CD4-positive, alpha-beta T cell treated with Interleukin-6 at 100 ng/mL for 8 hours (primary cell): ENCODE measurements at places on chromosomes 6 and 20.

DNA sequence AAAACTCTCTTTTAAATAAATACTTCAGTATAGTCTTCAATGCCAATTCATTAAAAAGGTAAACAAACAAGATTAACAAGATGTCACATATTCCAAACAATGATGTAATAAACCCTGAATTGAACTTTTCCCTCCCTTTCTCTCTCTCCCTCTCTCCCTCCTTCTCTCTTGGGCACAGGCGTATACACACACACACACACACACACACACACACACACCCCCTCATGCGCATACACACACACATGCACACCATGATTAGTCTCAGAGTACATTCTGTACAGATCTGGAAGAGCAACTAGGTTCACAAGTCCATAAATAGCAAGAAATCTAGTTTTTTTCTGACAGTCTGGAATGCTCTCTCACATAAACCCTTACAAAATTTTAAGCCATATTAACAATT lies 128.3 kb downstream of the DST start:
- no peak for DNase-seq

- DNase-seq, result no peak
Observed at GRCh38 chr20:40476461-40476860, 212.6 kb downstream of the MAFB start.

- peak; percentile 17 for DNase-seq
Observed at GRCh38 chr6:6749702-6750491, 161.4 kb downstream of the LY86 start.

GRCh38 chr20:48326434-48326691 lies 501.4 kb downstream of the PREX1 start:
- DNase-seq, result no peak

- DNase-seq, result no peak
Observed at GRCh38 chr6:158418501-158418900, 106.2 kb downstream of the TULP4 start.

DNA sequence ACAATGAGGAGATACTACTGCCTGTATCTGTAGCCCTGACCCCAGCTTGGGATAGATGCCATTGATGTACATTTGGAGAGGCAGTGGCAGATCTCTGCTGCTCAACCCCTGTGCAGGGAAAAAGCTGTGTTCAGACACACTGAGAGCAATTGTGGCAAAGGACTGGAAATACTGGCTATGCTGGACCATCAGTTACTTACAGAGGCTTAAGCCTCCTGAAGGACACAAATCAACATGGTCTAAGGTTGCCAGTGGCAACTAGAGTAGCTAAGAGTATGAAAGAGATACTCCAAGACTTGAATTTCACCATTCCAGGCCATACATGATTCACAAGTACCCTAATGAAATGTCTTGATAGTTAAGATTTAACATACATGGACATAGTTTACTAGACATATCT lies 32.4 kb upstream of the ENPP4 start:
- no peak for DNase-seq

DNA sequence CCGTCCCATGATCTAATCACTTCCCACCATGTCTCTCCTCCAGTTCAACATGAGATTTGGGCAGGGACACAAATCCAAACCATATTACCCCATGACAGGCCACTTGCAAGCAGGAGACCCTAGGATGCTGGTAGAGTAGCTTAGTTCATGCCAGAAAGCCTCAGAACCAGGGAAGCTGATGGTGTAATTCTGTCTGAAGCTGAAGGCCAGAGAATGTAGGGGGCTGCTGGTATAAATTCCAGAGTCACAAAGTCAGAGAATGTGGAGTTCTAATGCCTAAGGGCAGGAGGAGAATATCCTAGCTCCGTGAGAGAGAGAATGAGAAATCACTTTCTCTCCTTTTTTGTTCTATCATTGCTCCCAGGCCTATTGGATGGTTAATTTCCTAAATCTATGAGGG lies 90.3 kb upstream of the IMPG1 start:
- DNase-seq, result no peak

DNA sequence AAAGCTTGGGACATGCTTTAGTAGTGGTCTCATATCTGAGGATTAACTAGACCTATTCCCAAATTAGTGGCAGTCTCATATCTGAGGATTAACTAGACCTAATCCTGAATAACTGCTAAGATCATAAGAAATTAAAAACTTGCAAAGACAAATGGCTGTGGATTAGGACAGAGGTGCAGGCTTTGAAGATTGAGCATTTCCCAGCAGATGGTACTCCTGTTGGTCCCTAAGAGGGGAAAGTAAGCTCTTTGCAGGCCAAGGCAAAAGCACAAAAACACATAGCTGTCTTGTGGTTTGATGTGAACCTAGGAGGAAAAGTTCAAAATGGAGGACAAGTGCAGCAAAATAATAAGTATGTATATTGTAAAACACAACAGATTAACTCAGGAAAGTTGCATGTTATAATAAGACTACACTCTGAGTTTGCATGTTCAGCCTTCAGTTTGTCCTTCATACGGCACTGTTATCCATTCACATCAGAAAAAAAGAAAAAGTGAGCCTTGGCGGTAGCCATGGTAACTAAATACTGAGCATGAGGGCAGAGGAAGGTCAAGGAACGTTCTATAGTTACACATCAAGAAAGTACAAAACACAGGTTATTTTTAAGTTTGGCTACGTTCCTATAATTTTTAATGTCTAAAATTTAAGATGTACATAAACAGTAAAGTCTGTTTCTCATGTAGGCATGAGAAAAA lies 62.8 kb downstream of the FILIP1 start:
- no peak for DNase-seq

DNA sequence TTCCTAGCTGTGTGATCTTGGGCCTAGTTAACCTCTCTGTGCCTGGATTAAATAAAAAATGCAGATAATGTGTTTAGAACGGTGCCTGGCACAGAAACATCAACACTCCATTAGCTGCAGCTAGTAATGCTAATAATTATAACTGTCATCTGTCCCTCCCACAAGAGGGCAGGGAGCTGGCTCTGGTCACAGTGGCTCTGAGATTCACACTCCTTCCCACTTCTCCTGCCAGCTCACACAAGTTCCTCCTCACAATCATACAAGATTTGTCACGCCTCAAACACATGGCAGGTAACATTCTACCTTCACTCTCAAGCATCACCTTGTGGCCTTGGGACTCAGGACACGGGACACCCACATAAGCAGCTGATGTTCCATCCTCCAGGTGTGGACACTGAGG lies 2.4 kb downstream of the ADA start:
- no peak for DNase-seq

GRCh38 chr20:13220904-13221297 lies at the start of gene ISM1:
Gene ISM1, plus strand, starts transcription at chr20:13221274. Its CDS starts 503 bp downstream, at chr20:13221777.
- DNase-seq, result peak; percentile 3

- no peak for DNase-seq
Observed at GRCh38 chr6:121608270-121608669, 172.8 kb downstream of the GJA1 start.

DNA sequence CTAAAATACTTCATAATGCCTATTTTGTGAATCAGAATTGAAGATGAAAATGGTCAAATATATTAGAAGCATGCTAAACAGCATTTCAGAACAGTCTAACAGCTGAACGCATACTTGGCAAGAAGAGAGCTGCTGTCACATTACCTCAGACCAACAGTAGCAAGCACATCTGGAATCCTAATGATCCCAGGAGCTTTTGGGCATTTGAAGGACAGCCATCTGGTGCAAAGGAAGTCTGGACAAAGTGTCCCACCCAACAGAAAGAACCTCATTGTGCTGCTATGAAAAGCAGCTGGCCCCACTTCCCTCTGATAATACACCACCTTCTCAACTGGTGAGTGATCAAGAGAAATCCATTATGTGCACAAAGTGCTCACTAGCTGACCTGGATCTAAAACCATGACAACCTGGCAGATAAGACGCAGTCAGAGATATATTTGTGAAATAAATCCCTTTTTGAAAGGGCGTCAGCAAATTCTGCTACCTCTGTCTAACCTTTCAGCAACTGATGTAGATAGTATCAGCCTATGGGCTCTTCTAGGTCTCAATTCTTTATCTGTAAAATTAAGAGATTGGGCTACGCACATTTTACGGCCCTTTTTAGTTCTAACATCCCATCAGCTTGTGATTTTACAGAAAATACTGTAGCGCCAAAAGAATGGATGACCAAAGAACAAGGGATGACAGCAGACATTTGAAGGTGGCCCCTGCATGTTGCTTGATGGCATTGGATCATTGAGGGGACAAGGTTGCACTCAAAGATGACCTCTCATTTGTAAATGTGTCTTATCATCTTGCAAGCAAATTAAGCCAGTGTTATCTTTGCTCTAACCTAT lies 78.7 kb downstream of the SGK1 start:
- no peak for DNase-seq

GRCh38 chr6:41657131-41658094 lies 19.1 kb downstream of the MDFI start:
- DNase-seq, result no peak

DNA sequence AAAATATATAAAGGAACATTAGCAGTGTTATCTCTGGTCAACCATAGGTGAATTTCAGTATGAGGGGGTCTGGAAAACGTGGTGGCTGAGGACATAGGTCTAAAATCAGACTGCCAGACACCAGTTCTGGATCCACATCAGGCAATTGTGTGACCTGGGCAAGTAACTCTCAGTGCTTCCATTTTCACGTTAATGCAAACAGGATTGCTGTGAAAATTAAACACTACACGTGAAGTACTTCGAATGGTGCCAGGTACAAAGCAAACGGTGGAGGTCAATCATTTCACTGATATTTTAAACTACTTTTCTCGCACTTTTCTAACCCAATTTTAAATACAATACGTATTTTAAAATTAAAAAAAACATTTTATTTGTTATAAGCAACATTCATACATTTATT lies 315.7 kb downstream of the TRDN start:
- DNase-seq, result no peak

GRCh38 chr20:50014570-50015562 lies 32.1 kb downstream of the SNAI1 start:
- DNase-seq, result no peak

DNA sequence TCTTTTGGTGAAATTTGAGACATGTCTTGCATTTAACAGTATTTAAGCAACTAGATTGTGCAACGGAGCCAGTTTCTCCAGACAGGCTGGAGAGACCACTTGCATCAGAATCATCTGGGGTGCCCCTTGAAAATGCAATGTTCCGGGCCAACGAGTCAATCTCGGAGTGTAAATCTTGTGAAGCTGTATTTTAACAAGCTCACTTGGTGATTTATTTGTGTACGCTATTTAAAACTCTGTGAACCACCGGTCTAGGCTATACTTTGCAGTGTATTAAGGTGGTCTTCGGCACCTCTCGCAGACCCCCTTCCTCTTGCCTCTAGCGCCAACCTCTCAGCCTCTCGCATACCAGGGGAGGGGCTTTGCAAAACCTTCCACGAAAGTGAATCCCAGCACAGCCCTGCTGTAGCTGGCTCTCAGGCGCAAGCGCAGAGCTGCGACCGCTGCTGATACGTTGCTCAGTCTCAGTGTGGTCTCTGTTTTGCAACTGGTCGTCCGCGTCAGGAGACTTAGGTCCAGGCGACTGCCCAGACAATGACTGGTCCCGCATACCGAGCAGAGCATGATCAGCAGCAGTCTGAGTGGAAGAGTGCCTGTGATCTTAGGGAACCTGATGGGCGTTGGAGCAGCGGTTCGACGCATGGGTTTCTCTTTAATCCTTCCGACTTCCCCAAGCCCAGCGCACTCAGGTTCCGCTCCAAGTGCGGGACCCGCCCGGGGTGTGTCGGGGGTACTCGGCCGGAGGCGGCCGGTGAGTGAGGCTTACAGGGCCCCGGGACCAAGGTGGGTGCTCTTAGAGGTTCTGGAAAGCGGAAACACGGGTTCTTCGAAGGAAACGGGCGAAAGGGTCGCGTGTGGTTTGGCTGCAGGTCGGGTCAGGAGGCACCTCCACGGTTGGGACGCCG lies at the start of gene ZNF391:
ZNF391 (plus strand) TSS at position 467 of the 905 bp plus-strand sequence. CDS start 11,612 bp downstream, outside the sequence.
- DNase-seq, result peak; percentile 63

GRCh38 chr20:10635476-10636208 lies 38.2 kb downstream of the JAG1 start:
- DNase-seq, result no peak

DNA sequence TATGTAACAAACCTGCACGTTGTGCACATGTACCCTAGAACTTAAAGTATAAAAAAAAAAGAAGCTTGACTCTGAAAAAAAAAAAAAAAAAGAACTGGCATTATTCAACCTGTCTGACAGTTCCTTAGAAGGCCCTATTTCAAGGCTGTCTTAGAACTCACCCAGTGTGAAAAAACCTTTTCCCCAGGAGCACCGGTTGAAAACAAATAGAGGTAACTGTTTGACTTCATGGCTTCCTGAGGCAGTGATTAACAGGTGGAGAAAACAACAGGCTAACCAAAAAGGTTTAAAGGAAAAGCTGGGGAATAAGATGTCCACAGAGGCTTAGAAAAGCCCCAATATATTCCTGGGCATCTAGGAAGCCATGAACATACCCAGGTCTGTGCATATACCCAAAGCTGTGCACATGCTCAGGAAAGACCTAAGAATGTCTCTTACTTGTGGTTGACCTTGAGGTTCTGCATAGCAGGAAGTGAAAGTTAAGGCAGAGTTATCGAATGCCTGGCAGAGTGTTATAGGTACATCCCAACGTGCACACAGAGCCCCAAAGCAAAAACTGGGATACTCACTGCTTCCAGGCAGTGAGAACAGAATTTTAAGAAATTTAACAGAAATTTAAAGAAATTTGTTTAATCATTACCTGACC lies 7.0 kb downstream of the UQCC1 start:
- no peak for DNase-seq

GRCh38 chr6:113669606-113670005 lies 187.5 kb upstream of the MARCKS start:
- DNase-seq, result no peak

DNA sequence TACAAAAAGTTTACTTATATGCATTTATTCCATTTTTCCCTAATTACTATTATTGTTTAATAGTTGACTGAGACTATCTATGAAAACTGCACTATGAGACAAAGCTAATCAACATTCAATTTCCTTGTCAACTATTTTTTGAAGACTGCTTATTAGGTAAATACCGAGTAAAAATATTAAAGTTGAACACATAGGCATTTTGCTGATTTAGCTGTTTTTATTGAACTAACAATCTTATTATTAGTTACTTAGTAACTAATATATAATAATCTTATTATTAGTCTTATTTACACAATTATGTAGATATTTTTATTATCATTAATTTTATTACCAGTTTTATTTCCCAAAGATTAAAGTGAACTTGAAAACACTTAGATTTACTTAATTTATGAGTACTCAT lies 728.8 kb downstream of the TENT5A start:
- DNase-seq, result no peak

DNA sequence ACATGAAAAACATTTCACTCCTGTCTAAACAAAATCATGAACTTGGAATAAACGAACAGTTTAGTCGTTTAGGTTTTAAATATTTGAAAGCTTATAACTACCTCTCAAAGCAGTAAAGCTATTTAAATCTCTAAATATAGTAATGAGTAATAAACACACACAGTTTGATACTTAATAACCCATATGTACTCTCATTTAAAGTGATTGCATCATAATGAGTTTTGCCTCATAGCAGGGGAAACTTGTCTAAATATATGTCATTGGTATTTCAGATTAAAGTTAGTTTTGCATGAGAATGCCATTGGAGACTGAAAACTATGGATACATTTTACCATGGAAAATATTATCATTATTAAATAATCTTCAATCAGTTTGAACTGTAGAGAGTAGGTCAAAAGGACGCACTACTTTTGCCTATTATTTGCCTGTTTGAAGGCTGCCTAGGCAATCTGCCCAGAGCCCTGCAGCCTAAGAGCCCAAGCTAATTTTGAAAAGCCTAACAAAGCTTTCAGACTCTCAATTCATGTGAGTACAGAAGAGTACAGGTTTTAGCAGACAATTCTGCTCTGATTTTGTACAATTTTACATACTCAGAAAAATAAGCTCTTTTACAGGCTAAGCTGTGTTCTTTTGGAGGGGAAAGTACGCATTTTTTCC lies 632.8 kb downstream of the HACE1 start:
- DNase-seq, result no peak
